ENCODE measurements at places on chromosomes 11 and 22. TPM values are rescaled to one million over a fixed set of nuclear protein-coding genes. Genes with fewer than 3 reads are reported as not detected.

Gene DMC1
- total RNA-seq, result 6.5 TPM

Gene CD3D
- total RNA-seq, result not detected

Gene ANO9
- total RNA-seq, result 1.4 TPM

Gene MYEOV
- total RNA-seq, result not detected

Gene SLC39A13
- total RNA-seq, result 52.1 TPM

Gene DUSP8
- total RNA-seq, result 10.9 TPM

Gene FGF19
- 1.2 TPM for total RNA-seq

Gene TSGA10IP
- not detected for total RNA-seq

Gene HBB
- total RNA-seq, result 165 TPM

Gene CKAP5
- 118 TPM for total RNA-seq

Gene TOB2
- 53.4 TPM for total RNA-seq

Gene ADAMTS8
- total RNA-seq, result 6.5 TPM

Gene RHOG
- 10.2 TPM for total RNA-seq

Gene TRIM49D1
- not detected for total RNA-seq

Gene KDELR3
- 23.1 TPM for total RNA-seq

Gene PAMR1
- 20.3 TPM for total RNA-seq

Gene KRTAP5-3
- total RNA-seq, result not detected

Measured in camera-type eye (tissue), 1 donor.